ENCODE measurements at places on chromosomes 13 and 19. TPM values are rescaled to one million over a fixed set of nuclear protein-coding genes. Genes with fewer than 3 reads are reported as not detected.

Gene LEUTX
- total RNA-seq, result not detected

Gene LAIR1
- total RNA-seq, result 16.3 TPM

Gene NCR1
- total RNA-seq, result 1.8 TPM

Gene SLC10A2
- not detected for total RNA-seq

Gene POLR1D
- total RNA-seq, result 33.8 TPM

Gene ZNF550
- 4.4 TPM for total RNA-seq

Gene SRRM5
- 0.08 TPM for total RNA-seq

Gene GDF15
- 0.42 TPM for total RNA-seq

Gene GGACT
- total RNA-seq, result 4.9 TPM

Gene ZNF724
- 8.8 TPM for total RNA-seq

Gene CABP5
- not detected for total RNA-seq

Gene ZNF211
- 7.0 TPM for total RNA-seq

Gene ZNF729
- not detected for total RNA-seq

Gene LGI4
- total RNA-seq, result 1.2 TPM

Gene PLEKHA4
- 7.3 TPM for total RNA-seq

Gene GPR12
- total RNA-seq, result not detected

Gene RAB4B
- total RNA-seq, result 9.0 TPM

Gene SMIM7
- 35.2 TPM for total RNA-seq

Gene IZUMO2
- not detected for total RNA-seq

Gene ZNF737
- total RNA-seq, result 3.7 TPM

Gene ZNF829
- total RNA-seq, result 1.3 TPM

Gene VSTM2B
- total RNA-seq, result not detected

Gene AMH
- total RNA-seq, result 0.47 TPM

Gene GARIN5A
- 0.42 TPM for total RNA-seq

Gene KLK12
- not detected for total RNA-seq

Gene STRN4
- 29.9 TPM for total RNA-seq

Gene IGLON5
- total RNA-seq, result not detected

Gene PPAN
- 18.1 TPM for total RNA-seq

Gene ZSCAN4
- total RNA-seq, result not detected

Gene SLC25A42
- 24.7 TPM for total RNA-seq

Gene BRCA2
- total RNA-seq, result 10.8 TPM

Gene KLK15
- total RNA-seq, result not detected

Gene CRTC1
- 1.5 TPM for total RNA-seq

Gene KLC3
- 0.08 TPM for total RNA-seq

Gene RAB11B
- total RNA-seq, result 91.2 TPM

Gene STOML3
- not detected for total RNA-seq

Gene CEACAM8
- total RNA-seq, result 2.1 TPM

Gene TNFSF11
- 1.3 TPM for total RNA-seq

Gene SPART
- total RNA-seq, result 15.3 TPM

Gene RUVBL2
- total RNA-seq, result 52.5 TPM

Gene HIPK4
- total RNA-seq, result not detected

Gene LENG9
- total RNA-seq, result 6.9 TPM

Gene ZNF83
- total RNA-seq, result 8.2 TPM

Gene ANGPTL8
- 32.4 TPM for total RNA-seq

Gene S1PR4
- total RNA-seq, result 11.0 TPM

Gene FZR1
- 27.3 TPM for total RNA-seq

Gene SIGLEC5
- total RNA-seq, result 0.70 TPM

Gene KIR2DL3
- total RNA-seq, result not detected

Gene RNF225
- not detected for total RNA-seq

Gene ELANE
- total RNA-seq, result 0.17 TPM

Gene SGCG
- total RNA-seq, result not detected

Gene ANGPTL4
- total RNA-seq, result 0.65 TPM

Gene DPF1
- not detected for total RNA-seq

Gene GRIK5
- total RNA-seq, result 0.17 TPM

Gene SERTM1
- total RNA-seq, result not detected

Gene KIR2DL4
- total RNA-seq, result not detected

Gene KCTD4
- total RNA-seq, result not detected

Gene MEIOSIN
- not detected for total RNA-seq

Gene ZNF439
- total RNA-seq, result 2.0 TPM
